ENCODE measurements at places on chromosomes 1 and 21. TPM values are rescaled to one million over a fixed set of nuclear protein-coding genes. Genes with fewer than 3 reads are reported as not detected.
A peak's percentile ranks its signal among the peaks of the same experiment; 100 is the strongest.

DNA sequence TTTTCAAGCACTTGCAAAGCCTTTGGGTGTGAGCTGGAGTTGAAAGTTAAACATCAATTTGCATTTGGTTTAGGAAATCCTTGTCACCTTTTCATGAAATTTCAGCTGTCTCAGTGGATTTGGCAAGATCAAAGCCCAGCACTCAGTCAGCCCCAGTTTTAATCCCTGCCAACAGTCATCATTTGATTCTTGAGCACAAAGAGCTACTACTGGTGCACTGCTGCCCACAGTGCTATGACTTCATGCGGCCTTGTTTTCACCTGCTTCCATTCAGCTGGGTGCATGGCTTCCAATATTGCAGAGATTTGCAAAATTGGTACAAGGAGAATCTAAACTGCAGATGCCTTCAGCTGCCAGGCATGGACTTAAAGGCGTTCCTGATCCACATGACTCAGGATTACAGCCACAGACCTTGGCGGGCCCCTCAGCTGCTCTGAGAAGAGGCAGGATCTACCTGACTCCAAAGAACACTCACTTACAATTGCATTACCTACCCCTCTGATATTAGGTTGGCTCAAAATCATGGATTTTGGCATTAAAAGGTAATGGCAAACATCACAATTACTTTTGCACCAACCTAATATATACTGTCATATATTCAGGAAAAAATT, 259.1 kb downstream of the DSCAM start:
- DNase-seq = no peak

DNA sequence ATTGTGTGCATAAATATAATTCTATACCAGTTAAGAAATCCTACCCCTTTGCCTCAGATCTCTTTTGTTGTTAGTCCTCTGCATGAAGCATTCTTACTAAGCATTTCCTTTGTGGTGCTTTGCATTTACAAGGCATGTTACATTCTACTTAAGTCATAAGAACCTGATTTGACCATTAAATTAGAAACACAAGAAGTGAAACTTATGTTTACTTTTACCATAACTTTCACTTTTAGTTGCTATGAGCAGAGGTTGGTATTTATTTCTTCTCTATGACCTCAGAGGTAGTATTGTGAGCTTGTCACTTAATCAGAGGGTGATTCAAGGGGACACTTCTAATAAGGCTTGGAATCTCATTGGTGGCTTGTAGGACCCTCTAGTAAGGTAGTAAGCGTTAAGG, 9.0 kb downstream of the FAM20B start:
- DNase-seq = peak; percentile 39

- no peak for DNase-seq
Measured at GRCh38 chr1:221823149-221823548, 81.3 kb upstream of the DUSP10 start.

DNA sequence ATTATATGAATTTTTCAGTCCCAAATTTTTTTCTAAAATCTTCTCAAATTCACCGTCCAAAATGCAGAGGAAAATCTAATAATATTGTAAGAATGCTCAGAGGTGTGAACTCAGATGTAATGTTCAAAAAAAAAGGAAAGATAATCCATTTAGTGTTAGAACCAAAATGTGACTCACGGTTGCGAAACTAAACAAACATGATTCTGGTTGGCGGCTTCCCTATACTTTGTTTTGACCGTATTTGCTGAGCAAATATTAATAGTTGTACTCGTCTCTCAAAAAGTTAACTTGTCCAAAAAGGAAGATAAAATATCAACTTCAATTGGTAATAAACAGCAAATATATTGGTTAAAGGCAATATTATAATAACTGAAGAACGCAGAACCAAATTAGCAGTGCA, 34.4 kb downstream of the ZSWIM5 start:
- DNase-seq = no peak

LCE1C gene
- not detected for total RNA-seq

ANGPTL3 gene
- not detected for total RNA-seq

DNA sequence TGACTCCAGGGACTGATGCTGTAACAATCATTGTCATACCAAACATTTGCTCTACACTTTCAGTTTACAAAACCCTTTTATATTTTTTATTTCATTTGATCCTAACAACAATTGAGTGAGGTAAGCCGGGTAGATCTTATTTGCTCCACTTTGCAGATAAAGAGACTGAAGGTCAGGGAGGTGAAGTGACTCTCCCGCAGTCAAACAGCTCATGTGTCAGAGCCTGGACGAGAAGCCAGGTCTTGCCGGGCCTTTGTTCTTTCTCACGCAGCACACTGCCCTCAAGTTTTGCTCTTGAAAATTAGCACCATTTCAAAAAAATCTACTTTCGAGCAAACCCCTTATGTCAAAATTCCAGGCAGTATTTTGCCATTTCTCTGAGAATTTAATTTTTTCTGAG, 65.2 kb downstream of the CD247 start:
- DNase-seq = no peak

DNA sequence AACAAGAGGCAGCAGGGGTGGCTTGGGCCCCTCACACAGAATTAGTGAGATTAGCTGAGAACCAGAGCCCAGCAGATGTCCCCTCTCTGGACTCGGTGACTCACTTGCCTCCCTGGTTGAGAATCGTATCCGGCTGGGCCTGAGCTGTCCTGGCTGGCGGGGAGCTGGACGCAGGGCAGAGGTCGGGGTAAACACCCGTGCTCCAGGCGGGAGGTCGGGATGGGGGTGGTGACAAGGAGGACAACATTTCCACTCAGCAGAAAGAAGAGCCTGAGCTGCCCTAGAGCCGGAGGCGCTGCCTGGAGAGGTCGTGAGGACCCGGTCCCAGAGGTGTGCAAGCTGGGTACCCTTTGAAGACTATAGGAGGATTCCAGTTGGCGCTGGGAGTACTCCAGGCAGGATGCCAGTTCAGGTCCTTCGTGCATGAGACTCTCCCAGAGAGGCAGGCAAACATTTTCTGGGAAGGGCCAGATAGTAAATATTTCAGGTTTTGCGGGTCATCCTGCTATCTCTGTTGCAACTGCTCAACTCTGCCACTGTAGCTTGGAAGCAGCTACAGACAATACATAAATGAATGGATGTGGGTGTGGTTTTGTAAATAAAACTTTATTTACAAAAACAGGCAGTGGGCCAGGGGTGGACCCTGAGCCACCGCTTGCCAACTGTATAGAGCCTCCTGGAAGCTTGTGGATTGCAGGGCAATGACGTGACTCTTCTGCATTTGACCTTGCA, 116.8 kb upstream of the WNT4 start:
- peak; percentile 29 for DNase-seq

- no peak for DNase-seq
Measured at GRCh38 chr1:156689953-156690674, 12.9 kb upstream of the NES start.

DNA sequence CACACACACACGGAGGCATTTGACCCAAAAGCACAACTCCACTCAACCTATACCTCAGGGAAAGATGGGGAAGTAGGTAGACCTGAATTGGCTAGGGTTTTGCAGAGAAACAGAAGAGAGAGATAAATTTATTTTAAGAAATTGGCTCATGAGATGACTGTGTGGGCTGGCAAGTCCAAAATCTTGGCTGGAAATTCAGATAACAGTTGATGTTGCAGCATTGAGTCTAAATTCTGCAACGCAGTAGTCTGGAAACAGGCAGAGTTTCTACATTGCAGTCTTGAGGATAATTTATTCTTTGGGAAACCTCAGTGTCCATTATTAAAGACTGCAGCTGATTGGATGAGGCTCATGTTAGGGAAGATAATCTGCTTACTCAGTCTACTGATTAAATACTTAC, 4.3 kb upstream of the LCE2B start:
- no peak for DNase-seq

- DNase-seq = no peak
Measured at GRCh38 chr1:209685821-209686220, 10.6 kb downstream of the G0S2 start.

CLDN19 gene
- 0.05 TPM for total RNA-seq

ALG14 gene
- 2.2 TPM for total RNA-seq

SHISA4 gene
- 15.7 TPM for total RNA-seq

- no peak for DNase-seq
Measured at GRCh38 chr1:208990456-208990855, 593.1 kb upstream of the CAMK1G start.

DNA sequence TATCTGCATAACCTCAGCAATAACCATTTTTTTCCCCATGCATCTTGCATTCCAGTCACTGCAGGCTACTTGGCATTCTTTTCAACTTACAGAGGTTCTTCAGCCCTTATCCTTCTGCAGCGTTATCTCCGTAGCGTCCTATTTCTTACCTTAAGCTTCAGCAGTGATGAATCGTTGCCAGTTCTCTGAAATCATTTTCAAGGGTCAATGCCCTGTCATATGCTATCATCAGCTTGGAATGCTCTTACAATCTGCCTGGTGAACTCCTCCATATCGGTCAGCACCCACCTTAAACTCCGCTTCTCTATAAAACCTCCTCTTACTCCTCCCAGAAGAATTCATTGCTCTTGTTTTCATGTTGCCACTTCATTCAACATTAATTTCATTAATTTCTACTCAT, 105.1 kb upstream of the DPH5 start:
- DNase-seq = no peak

PODN gene
- total RNA-seq = not detected
